Kidney (tissue), 22 donors: ENCODE measurements at places on chromosomes 3 and 15. TPM values are rescaled to one million over a fixed set of nuclear protein-coding genes. Genes with fewer than 3 reads are reported as not detected.

Gene HEG1
- 10.3 TPM for polyA plus RNA-seq

- peak; percentile 68 for DNase-seq
Measured at GRCh38 chr3:44913868-44914468, 39.6 kb downstream of the TGM4 start.

GRCh38 chr3:122618614-122619013 lies 41.2 kb downstream of the PARP15 start:
- DNase-seq: no peak

GRCh38 chr3:14452740-14453710 lies 50.6 kb downstream of the SLC6A6 start:
- peak; percentile 80 for DNase-seq

DNA sequence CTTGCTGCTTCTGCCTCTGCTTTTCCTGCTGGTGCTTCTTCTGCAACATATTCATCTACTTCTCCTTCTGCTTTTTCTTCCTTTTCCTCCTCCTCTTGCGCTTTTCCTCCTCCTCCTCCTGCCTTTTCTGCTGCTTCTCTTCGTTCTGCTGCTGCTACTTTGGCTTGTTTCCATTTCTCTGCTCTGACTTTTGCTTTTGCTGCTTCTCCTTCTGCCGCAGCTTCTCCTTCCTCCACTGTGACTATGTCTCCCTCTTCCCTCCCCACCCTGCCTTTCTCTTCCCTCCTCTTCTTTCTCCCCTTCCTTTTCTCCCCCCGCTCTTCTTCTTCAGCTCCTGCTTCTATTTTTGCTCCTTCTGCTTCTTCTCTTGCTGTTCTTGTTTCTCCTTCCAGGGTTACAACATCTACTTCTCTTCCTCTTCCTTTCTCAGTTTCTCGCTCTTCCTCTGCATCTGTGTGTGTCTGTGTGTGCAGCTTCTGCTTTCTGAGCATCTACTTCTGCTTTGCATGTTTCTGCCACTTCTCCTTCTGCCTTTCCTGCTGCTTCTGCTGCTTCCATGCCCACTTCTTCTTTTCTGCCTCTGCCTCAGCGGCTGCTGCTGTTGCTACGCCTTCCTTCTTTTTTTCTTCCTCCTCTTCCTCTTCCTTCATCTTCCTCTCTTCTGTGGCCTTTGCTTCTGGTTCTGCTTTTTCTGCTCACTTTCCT lies 51.4 kb downstream of the FAM43A start:
- DNase-seq: no peak

- DNase-seq: no peak
Measured at GRCh38 chr3:67641451-67641850, 13.0 kb downstream of the SUCLG2 start.

Gene EMC7
- polyA plus RNA-seq: 125 TPM

Gene GPR27
- polyA plus RNA-seq: 5.5 TPM

- DNase-seq: no peak
Measured at GRCh38 chr15:95620934-95621579, 709.4 kb upstream of the NR2F2 start.

Gene CPEB1
- 1.6 TPM for polyA plus RNA-seq

GRCh38 chr15:85725564-85725963 lies 69.2 kb downstream of the KLHL25 start:
- no peak for DNase-seq

DNA sequence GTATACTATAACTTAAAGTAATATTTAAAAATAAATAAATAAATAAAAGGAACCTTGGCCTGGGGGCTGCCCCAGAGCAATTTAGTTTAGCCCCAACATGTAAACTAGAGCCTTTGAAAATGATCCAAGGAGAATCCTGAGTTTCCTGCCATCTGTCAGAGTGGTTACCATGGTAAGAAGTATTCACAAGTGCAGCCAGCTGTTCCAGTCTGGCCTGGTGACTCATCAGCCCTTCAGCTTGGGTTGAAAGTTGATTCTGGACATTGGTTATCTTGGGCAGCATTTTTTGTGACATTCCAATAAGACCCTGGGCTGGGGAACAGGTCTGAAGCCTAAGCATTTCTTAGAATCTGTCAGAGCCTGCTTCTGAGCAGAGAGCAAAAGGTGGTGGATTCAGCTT lies 72.7 kb upstream of the LRTM1 start:
- no peak for DNase-seq

Gene GRAMD2A
- 2.7 TPM for polyA plus RNA-seq

GRCh38 chr15:53193149-53193548 lies 403.0 kb upstream of the ONECUT1 start:
- DNase-seq: peak; percentile 49

Gene GATM
- polyA plus RNA-seq: 421 TPM

DNA sequence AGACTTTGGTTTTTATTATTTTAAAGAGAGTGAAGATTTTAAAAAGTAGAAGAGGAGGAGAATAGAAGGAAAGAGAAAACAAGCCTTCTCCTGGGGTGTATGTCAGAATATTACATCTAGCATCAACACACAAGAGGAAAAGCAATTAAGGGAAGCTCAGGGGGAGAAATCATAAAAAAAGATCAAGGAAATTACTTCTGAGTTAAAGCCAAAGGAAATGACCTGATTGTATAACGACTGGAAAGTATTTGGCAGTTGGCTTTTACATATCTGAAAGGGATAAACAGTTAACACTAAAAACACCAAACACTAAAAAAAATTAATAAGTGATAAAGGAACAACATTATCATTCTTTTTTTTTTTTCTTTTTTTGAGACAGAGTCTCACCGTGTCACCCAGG lies 58.4 kb downstream of the CPNE4 start:
- no peak for DNase-seq

GRCh38 chr3:56081246-56081645 lies 387.0 kb downstream of the ERC2 start:
- DNase-seq: no peak

Gene MINAR1
- 0.15 TPM for polyA plus RNA-seq

DNA sequence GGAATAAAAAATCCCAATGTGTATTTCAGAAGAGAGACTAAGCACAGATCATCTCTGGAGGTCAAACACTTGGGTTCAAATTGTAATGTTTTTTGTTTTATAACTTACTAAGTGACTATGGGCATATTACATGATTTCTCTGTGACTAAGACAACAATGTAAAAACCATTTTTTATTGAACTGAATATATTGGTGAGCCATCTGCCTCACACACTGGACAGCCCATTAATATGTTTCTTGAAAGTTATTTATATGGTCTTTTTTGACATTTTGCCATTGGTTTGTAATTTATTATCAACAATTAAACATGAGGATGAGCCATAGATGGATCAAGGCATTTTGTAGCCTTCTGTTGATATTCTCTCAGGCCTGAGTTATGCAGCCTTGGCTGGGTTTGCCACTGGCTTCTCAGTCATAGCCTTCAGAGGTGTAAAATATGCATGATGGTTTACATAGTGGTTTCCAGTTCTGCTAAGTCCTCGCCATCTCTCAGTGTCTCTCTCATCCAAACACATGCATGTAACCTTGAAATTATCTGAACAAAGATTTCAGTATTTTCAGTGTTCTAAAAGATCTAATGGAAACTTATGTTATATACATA lies 997.2 kb downstream of the DIPK2A start:
- DNase-seq: no peak

DNA sequence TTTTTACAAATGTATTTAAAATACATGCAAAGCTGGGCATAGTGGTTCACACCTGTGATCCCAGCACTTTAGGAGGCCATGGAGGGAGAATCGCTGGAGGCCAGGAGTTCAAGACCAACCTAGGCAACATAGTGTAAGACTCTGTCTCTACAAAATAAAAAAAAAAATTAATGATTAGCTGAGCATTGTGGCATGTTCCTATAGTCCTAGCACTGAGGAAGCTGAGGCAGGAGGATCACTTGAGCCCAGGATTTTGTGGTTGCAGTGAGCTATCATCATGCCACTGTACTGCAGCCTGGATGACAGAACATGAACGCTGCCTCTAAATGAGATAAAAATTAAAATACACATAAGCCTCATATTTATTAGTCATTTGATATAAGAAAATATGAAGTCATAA lies 142.8 kb downstream of the TCF12 start:
- DNase-seq: no peak

GRCh38 chr3:186225603-186226002 lies 116.7 kb upstream of the ETV5 start:
- no peak for DNase-seq

Gene DNAH1
- 1.7 TPM for polyA plus RNA-seq

- peak; percentile 13 for DNase-seq
Measured at GRCh38 chr15:44159492-44159891, 35.6 kb downstream of the FRMD5 start.

Gene BSN
- polyA plus RNA-seq: 0.11 TPM

DNA sequence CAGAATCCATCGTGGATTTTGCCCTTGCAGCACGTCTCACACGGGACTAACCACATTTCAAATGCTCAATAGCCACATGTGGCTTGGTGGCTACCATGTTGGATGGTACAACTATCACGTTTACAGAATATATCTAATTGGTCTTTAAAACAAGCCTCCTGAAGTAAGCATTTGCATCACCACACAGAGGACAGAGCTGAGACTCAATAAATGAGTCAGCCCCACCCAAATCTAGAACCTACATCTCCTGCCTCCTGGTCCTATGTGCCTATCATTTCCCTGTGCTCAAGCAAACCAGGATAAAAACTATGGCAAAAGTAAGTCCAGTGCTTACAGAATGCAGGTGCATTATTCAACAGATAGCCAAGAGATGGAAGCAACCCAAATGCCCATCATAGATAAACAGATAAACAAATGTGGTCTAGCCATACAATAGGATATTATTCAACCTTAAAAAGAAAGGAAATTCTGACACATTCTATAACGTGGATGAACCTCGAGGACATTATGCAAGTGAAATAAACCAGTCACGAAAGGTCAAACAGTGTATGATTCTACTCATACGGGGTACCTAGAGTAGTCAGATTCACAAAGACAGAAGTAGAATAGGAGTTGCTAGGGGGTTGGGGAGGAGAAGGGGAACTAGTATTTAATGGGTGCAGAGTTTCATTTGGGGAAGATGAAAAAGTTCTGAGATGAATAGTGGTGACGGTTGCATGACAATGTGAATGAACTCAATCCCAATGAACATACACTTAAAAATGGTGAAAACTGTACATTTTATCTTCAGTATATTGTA lies 43.9 kb downstream of the SRGAP3 start:
- no peak for DNase-seq

- DNase-seq: no peak
Measured at GRCh38 chr3:146705225-146705624, 100.1 kb upstream of the PLSCR5 start.

- DNase-seq: peak; percentile 38
Measured at GRCh38 chr3:115099134-115099985, 47.7 kb downstream of the ZBTB20 start.

Gene RTP4
- 5.4 TPM for polyA plus RNA-seq

Gene CEMIP
- polyA plus RNA-seq: 0.11 TPM

DNA sequence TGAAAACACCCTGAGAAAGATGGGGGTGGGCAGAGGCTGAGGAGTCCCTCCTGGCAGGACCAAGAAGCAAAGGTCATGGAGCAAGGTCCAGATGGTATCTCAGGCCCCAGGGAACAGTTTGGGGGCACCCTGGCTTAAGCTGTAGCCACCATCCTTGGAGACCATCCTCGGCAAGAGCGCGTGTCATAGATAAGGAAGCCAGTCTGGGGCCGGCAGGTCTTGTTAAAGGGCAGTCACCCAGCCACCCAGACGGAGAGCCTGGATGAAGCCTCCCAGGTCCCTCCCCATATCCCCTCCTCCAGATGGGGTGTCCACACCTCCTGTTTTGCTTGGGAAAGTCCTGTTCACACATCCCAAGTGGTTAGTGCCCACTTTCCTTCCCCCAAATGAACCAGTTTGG lies 191.1 kb downstream of the KLF13 start:
- DNase-seq: no peak

- peak; percentile 63 for DNase-seq
Measured at GRCh38 chr3:179811321-179812095, 158.7 kb downstream of the USP13 start.

Gene TP63
- polyA plus RNA-seq: 0.13 TPM

- no peak for DNase-seq
Measured at GRCh38 chr3:140223631-140224030, 288.6 kb downstream of the CLSTN2 start.
